ENCODE measurements at places on chromosomes 12 and 14.

DNA sequence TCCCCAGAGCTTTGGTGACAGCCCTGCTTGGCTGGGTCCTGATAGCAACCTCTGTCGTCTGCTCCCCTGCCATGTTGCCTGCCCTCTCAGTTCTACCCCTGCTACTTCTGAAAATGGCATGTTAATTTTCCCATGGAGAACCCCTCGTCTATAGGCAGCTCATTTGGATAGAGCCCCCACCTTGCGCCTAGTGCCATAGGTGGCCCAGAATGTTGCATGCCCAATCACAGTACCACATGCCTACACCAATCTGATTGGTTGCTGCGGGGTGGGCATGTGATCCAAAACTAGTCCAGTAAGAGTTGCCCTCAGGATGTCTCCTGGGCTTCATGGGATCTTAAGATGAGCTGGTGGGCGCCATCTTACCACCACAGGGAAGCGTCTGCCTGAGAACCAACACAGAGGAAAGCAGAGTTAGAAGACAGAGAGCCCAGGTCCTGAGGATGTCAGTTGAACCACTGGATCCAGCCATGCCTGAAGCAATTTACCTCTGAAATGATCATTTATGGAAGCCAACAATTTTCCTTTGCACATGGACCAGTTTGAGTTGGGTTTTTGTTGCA is 85.7 kb downstream of the PAPOLA start:
- DNase-seq = no peak

DNA sequence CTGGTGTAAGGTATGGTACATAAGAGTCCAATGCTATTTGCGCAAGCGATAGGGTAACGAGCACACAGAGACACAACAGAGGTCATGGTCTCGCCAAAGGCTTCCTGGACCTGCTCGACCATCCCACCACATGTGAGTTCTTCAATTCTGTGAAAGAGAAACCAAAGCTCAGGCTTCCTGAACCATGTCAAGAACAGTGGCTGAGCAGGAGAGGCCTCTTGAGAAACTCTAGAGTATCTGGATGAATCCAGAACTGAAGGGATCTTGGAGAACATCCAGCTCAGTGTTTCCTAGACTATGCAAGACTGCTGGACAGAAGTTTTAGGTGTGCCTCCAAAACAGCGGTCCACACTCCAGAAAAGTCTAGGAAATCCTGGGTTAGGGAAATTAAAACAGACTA is 114.5 kb downstream of the TRAFD1 start:
- no peak for DNase-seq

- no peak for DNase-seq
Measured at GRCh38 chr14:44265246-44265645, 241.8 kb downstream of the FSCB start.

- DNase-seq = no peak
Measured at GRCh38 chr12:47813511-47814196, 6.0 kb downstream of the HDAC7 start.

- DNase-seq = no peak
Measured at GRCh38 chr12:15662303-15662980, 126.7 kb downstream of the EPS8 start.

DNA sequence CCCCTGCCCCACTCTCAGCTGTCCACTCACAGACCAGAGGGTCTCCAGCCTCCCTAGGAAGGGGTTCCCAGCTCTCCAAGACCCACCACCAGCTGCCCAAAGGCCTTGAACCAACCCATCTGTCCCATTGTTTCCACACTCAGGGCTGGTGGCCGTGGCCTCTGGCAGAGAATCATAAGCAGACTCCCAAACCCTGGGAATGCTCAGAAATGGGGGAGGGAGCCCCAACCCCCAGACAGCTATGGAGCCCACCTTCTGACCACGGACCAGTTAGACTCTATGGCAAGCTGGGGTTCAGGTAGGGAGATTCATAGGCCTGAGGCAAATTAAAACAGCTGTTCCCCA is 280.0 kb downstream of the DPF3 start:
- DNase-seq = no peak

GRCh38 chr14:35879654-35880249 is 53.6 kb downstream of the BRMS1L start:
- DNase-seq = no peak

GRCh38 chr14:65840786-65841185 is 428.3 kb downstream of the FUT8 start:
- no peak for DNase-seq

DNA sequence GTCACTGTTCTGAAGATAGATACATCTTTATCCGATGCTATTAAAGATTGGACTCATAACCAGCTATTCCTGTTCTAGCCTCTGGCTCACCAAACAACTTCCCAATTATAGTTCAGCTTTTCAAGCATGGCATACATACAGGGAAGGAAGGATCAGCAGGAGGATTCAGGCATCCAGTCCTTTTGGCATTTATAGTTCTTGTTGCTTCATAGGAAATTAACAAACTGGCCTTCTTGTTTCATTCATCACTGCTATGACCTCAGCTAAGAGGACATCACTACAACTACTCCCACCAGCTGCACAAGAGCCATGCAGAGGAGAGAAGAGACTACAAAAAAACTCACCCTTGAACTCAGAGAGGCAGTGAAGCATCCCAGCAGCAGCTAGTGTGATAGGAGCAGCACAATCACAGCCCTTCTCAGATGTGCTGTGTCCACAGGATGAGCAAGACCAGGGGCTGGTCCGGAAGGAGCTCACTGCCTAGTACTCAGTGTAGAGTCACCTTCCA is 100.5 kb downstream of the SPTSSA start:
- no peak for DNase-seq

GRCh38 chr12:111202237-111202915 is 166.5 kb downstream of the PHETA1 start:
- DNase-seq = no peak

GRCh38 chr14:100115236-100115635 is 44.2 kb downstream of the DEGS2 start:
- no peak for DNase-seq

DNA sequence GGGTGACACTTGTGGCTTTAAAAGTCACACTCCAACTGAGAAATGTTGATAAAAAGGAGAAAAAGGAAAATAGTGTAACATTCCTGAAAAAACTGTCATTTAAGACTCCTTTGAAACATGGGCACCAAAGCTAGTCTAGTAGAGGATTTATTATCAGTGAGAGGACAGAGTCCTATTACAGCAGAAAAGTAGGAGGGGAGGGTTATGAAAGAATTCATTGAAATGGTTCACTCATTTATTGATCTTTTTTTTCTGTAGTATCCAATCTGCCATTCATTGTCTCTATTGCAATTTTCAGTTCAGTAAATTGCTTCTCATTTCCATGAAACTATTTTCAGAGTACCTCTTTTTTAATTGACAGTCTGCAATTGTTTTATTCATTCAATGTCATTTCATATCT is 25.4 kb downstream of the PPM1A start:
- no peak for DNase-seq

GRCh38 chr12:100268835-100269564 is 2.0 kb downstream of the SCYL2 start:
- no peak for DNase-seq

DNA sequence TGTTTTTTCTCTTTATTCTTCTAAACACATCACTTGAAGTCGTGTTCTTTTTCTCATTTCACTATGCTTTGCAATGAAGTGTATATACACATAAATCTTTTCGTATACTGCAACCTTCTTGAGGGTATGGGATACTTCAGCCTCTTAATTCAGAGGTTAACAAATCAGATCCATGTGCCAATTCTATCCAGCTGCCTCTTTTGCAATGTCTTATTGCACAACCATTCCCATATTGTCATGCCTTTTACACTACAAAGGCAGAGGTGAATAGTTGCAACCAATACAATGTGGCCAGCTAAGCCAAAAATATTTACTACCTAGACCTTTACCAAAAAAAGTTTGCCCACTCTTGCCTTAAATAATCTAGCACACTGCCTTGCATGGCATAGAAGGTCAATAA is 224.5 kb upstream of the FOXG1 start:
- no peak for DNase-seq

GRCh38 chr14:91035855-91036254 is 24.6 kb downstream of the RPS6KA5 start:
- no peak for DNase-seq

DNA sequence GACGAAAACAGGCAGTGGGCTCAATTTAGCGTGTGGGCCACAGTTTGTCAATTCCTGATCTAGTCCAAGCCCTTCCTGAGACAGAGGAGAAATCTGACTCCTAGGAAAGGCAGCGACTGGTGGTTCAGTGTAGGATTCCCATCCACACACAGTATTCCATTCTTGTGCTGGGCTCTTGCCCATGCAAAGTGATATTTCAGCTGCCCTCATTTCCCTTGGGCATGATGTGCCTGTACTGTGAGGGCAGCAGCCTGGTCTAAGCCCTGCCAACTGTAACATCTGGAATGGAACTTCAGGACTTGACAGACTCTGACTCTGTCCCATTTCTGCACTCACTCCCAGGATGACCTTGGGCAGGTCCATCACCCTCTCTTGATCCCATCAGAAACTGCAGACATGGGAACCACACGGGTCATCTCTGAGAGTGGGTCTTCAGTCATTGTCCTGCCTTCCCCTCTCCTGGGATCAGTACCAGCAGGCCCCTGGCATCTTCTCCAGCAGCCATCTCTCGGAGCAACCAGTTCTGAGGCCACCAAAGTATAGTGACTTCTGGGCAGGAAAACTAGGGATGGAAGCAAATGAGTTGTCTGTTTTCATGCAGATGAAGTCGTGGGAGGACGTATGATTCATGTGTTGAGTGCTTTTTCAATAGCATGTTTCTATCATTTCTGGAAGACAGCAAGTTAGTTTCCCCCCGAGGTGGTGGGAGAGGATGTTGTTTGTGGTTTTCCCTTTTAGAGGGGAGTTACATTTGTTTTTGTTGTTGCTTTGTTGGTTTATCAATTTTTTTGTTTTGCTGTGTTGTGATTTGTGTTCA is 54.2 kb upstream of the BCL2L14 start:
- no peak for DNase-seq

DNA sequence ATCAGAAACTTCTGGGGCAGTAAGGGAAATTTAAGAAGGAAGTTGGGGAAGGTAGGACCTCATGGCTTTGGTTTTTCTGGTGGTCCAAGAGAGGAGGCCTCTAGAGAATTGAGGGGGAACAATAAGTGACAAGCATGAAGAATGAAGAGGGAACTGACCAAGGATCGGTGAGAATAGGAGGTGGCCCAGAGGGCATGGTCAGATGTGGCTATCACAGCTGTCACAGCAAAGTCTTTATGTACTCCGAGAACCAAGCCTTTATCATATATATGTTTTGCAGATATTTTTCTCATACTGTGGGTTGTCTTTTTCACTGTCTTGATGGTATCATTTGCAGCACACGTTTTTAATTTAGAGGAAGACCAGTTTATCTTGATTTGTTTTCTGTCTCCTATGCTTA is 64.3 kb downstream of the PPP2R5C start:
- no peak for DNase-seq

GRCh38 chr12:31008961-31009840 is 64.5 kb upstream of the DDX11 start:
- DNase-seq = no peak

DNA sequence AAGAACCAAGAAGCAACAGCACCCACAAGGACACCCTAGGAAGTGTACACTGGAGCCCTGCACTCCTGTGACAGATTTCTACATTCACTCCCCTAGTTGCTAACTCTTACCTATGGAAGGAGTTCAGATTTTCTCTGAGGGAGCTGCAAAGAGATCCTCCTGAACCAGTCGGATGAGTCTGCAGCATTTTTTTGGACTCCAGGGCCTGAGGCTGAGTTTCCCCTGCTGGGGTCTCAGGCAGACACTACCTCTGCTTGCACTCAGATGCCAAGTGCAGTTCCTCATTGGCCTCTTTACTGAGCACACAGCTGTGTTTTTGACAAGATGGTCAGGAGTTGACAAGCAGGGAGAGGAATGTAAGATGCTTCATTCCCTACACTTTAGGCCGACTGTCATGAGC is 153.2 kb upstream of the RBM19 start:
- DNase-seq = no peak

- DNase-seq = no peak
Measured at GRCh38 chr14:92903359-92903758, 19.6 kb upstream of the CHGA start.

DNA sequence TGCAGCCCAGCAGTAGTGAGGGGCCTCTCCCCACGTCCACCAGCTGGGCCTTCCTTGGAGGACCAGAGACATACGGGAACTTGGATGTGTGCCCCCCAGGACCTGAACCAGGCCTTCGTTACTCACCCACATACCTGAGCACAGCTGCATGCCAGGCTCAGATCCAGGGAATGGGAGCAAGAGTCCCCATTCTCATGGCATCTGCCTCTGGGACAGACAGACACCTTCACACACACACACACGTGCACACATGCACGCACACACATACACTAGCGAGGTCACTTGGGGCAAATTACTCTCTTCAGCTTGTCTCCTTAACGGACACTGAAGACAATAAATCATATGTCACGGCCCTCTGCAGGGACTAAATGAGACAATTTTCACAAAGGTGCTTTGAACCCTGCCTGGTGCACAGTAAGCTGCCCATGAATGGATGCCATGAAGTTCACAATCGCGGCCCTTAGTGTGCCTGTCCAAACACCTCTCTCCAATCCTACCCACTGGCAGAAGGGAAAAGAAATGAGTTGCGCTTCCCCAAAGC is 5.7 kb downstream of the SCARB1 start:
- DNase-seq = no peak

GRCh38 chr12:96206936-96207662 is 12.9 kb downstream of the ELK3 start:
- DNase-seq = no peak

Data from activated CD8-positive, alpha-beta memory T cell treated with anti-CD3 and anti-CD28 coated beads for 1 hour (primary cell).